ENCODE measurements at places on chromosomes 1 and 21. TPM values are rescaled to one million over a fixed set of nuclear protein-coding genes. Genes with fewer than 3 reads are reported as not detected.

Gene C1QTNF12
- total RNA-seq: 0.52 TPM

Gene SERINC2
- 240 TPM for total RNA-seq

Gene FCRL4
- not detected for total RNA-seq

Gene KRTAP13-2
- not detected for total RNA-seq

Gene FNBP1L
- total RNA-seq: 5.5 TPM

Gene TUT4
- 25.3 TPM for total RNA-seq

Gene ITLN1
- not detected for total RNA-seq

GRCh38 chr1:22563671-22564602, 648 bp downstream of the EPHA8 start:
- H3K27me3 ChIP-seq: peaks cover 44% of the 10 kb centered on the region
- H3K27ac ChIP-seq: no peak overlapping the region
- H3K4me1 ChIP-seq: no peaks in the 10 kb centered on the region
- H3K36me3 ChIP-seq: no peaks in the 10 kb centered on the region

DNA sequence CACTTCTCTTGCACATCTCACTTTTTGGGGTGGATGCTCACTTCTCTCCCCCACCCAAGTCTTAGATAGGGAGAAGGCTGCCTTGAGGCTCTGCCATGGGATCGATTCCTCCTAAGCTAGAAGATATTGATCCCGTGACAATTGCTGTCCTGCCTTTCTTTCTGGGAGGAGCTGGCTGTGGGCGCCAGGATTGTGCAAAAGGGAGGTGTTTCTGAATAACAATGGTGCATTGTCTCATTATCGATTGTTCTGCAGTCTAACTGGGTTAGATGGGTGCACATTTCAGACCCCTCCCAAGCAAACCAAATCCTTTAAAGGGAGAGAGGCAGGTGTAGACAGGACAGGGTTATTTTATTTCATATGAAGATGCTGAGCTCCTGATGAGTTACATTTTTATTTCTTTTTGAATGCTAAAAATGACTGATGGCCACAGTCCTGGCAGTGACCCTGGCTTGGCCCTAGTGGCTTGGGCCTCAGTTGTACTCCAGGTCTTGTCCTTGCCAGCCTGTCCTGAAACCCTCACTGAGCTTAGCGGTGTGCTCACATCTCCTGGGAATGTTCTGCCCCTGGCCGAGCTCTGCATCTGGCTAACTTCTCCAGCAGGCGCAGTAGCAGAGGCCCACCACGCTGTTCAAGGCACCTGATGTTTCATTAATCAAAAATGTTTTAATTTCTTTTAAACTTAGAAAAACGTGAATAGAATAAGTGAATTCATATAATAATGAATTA, 99.0 kb upstream of the KAZN start:
- DNase-seq: no peak
- no peaks in the 10 kb centered on the region for H3K4me1 ChIP-seq
- H3K4me3 ChIP-seq: no peak overlapping the region
- H3K27me3 ChIP-seq: no peaks in the 10 kb centered on the region
- H3K36me3 ChIP-seq: 0 out of 2 replicates have a peak, but pooled peaks cover 4% of the 10 kb centered on the region
- no peak overlapping the region for H3K27ac ChIP-seq

GRCh38 chr1:79741720-79742421, 735.3 kb upstream of the ADGRL4 start:
- DNase-seq: no peak
- H3K36me3 ChIP-seq: no peaks in the 10 kb centered on the region
- H3K4me3 ChIP-seq: no peak overlapping the region
- no peaks in the 10 kb centered on the region for H3K4me1 ChIP-seq
- H3K27ac ChIP-seq: no peak overlapping the region

DNA sequence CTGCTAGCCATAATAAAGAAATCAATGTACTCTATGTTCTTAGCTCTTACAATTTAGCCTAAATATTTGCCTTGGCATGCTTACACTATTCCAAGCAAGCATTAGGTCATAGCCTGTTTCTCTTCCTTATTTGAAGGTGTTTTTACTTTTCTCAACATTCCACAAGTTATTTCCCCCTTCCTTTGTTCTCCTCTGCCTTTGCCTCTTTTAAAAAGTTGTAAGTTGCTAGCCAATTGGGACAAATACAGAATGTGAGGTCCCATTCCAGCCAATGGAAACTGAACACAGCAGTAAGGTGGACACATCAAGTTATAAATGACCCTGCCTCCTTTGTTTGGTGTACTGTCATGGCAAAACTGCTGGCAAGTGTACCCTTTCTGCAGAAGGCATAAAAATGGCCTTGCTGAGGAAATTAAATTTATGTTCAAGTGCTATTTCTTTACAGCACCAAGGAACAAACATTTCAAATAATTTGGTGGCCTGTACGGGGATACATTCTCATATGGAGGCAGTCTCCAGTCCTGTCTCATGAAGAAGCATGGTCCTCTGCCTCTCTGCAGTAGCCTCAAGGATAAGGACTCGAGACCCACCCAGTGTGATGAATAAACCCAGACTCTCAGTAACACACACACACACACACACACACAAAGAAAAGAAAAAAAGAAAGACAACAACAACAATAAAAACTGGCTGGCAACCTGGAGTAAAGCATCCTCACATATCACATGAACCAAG, 28.8 kb upstream of the FMO1 start:
- peak overlapping the region; percentile 85 for H3K27ac ChIP-seq
- peak; percentile 24 for DNase-seq
- H3K4me3 ChIP-seq: peak overlapping the region; percentile 72
- peaks cover 62% of the 10 kb centered on the region for H3K4me1 ChIP-seq
- H3K36me3 ChIP-seq: peaks cover 14% of the 10 kb centered on the region
- H3K27me3 ChIP-seq: no peaks in the 10 kb centered on the region

DNA sequence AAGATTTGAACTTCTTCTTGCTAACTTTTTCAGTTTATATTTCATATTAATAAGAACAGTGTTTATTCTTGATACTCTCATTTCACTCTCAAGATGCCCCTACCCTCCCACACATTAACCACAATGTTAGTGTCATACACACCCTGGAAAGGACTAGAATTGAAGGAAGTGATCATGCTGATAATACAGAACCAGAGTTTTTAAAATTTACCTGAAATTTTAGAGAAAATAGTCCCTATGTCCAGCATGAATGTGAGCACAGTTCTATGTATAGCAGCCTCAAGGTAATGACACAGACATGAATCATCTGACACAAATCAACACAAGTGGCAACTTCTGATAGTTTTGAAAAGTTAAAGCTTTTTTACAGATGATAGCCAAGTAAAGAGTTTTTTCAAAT, 26.0 kb downstream of the RGS1 start:
- peak; percentile 5 for DNase-seq
- no peaks in the 10 kb centered on the region for H3K27me3 ChIP-seq
- H3K36me3 ChIP-seq: no peaks in the 10 kb centered on the region

DNA sequence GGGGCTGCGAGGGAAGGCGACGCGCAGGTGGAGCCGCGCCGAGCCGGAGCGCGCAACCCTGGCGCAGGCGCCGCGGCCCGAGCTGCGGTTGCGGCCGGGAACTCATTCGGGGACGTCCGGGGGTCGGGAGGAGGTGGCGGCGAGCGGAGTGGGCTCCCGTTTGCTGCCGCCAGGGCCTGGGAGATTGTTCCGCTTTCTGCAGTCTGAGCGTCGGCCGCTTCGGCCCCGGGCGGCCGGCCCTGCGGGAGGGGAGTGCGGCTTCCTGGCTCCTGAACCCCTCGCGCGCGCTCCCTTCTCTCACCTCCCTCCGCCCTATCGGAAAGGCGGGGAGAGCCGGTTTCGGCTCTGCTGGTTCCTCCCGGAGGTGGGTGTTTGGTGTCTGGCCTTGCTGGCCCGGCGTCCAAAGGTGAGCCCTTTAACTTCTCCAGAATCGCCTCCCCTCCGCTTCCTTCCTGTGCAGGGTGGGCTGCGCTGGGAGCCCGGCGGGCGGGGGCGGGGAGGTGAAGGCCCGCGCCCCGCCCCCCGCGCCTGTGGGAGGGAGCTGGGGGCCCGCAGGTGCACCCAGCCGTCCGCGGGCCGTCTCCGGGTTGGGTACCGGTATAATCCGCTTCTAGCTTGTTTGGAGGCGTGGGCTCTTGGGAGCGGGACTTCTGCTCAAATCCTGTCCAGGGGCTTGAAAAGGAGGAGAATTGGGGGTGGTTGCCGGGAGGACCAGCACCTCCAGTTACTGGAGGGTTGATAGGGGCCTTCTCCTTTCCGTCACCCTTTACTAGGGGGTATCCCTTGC, 683 bp downstream of the LRRC8D start:
- peak overlapping the region; percentile 84 for H3K4me3 ChIP-seq
- H3K27me3 ChIP-seq: peaks cover 5% of the 10 kb centered on the region
- no peak for DNase-seq
- peaks cover 28% of the 10 kb centered on the region for H3K4me1 ChIP-seq

DNA sequence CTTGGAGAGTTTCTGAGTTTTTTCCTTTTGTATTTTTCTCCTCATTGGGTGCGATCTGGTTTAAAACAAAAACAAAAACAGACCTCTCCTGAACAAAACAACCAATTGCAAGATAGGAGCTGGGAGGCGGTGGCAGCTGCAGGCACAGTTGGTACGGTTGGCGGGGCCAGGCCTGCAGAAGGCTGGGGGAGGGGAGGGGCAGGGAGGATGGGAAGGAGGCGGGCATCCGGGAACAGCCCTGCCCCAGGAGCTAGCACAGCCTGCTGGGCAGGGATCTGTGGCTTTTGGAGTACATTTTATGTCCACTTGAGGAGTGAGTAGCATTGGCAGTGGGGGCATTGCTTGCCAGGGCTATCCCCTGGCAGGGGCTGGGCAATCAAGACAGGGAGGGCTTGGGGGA, 5.2 kb downstream of the CAPN9 start:
- H3K4me3 ChIP-seq: no peak overlapping the region
- H3K4me1 ChIP-seq: peaks cover 7% of the 10 kb centered on the region
- H3K27ac ChIP-seq: no peak overlapping the region
- H3K27me3 ChIP-seq: peaks cover 15% of the 10 kb centered on the region
- DNase-seq: no peak
- H3K36me3 ChIP-seq: no peaks in the 10 kb centered on the region

DNA sequence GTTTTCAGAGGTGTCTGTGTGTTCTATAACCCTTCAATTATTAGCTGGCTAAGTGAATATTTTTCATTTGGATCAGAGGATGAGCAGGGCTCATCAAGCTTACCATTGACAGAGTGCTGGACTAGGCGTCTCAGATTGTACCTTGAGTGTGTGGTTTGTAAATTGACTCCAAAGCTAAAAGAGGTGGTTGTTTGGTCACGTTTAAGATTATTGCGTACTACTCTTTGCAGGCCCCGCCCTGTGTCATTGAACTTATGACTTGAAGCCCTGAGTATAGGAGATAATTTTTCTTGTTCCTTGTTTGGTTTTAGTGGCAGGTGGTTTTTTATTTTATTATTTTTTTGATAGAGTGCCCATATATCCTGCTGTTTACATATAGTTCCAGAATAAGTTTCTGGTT, 17.7 kb downstream of the MRPS6 start:
- H3K36me3 ChIP-seq: peaks cover 11% of the 10 kb centered on the region
- H3K27me3 ChIP-seq: no peaks in the 10 kb centered on the region
- no peak for DNase-seq
- peaks cover 12% of the 10 kb centered on the region for H3K4me1 ChIP-seq

GRCh38 chr1:116203920-116204319, 92.7 kb downstream of the MAB21L3 start:
- H3K27ac ChIP-seq: no peak overlapping the region
- no peaks in the 10 kb centered on the region for H3K4me1 ChIP-seq
- peaks cover 15% of the 10 kb centered on the region for H3K27me3 ChIP-seq
- DNase-seq: no peak

DNA sequence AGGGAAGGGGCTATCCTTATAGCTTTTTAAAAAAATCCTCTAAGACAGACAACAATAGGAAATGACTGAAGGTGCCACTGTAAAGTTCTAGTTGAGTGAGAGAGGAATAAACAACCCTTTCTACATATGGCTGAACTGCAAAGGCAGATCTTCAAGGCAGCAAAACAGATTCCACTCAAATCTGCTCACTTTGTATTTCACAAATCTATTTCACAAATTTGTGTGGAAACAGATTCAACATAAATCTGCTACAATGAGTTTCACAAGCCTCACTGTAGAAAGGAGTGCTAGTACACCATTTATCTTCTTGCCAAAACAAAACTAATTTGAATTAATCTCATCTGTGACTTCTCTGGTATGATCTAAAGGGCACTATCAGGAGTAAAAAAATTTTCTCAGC, 451.3 kb downstream of the PLA2G4A start:
- no peaks in the 10 kb centered on the region for H3K36me3 ChIP-seq
- DNase-seq: no peak
- H3K27me3 ChIP-seq: no peaks in the 10 kb centered on the region
- H3K27ac ChIP-seq: no peak overlapping the region
- no peaks in the 10 kb centered on the region for H3K4me1 ChIP-seq
- H3K4me3 ChIP-seq: no peak overlapping the region

DNA sequence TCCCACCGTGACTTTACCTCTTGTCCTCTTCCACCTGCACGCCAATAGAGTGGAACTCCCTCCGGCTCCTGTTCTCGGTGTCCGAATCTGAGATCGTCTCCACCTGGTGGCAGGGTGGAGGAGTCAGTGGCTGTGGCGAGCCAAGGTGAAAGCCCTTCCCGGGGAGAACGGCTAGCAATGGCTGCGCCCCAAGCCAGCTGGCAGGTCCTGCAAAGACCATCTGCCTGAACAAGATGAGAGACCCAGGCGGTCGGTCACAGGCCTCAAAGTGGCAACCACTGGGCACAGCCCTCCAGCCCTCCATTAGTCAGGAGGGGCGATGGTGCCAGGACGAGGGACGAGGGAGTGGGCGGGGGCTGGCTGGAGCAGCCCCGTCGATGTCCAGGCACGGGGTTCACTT, 25.4 kb upstream of the SMIM12 start:
- no peak overlapping the region for H3K4me3 ChIP-seq
- H3K27ac ChIP-seq: no peak overlapping the region
- peaks cover 28% of the 10 kb centered on the region for H3K27me3 ChIP-seq

DNA sequence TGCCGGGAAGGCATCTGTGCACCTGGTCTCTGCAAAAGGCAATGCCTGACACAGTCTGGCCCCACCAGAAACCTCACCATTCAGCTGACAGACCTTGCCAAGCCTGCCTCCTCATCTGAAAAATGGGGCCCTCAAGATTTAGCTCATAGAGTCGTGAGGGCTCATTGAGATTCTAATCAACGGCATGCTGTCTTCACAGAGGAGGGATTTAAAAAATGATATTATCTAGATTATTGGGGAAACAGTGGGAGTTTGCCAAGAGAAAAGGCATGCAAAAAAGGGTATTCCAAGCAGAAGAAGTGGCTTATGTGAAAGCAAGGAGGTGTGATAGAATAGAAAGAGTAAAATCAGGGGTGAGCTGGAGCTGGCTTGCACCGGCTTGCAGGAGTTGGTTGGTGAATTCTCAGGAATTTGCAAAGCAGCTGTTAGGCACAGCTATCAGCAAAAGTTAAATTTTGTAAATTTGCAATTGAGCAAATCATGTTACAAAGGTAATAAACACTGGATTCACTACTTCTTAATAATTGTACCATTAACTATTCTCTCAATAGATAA, 91.7 kb upstream of the WNT4 start:
- H3K4me1 ChIP-seq: no peaks in the 10 kb centered on the region
- H3K36me3 ChIP-seq: no peaks in the 10 kb centered on the region
- no peak for DNase-seq

DNA sequence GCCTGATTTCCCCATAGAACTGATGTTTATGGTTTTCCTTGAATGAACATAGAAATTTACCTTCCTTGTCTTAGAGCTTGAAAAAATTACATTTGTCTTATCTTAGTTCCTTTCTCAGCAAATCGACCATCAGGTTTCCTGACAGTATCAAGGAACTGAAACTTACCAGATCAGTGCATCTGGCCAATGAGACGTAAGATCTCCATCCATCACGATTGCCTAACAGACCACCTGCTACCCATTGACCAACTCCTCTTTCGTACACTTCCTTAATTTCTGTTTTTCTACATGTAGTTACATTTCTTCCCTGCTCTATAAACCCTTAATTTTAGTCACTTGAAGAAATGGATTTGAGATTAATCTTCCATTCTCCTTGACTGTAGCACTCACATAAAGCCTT, 57.4 kb upstream of the TMPRSS15 start:
- H3K4me3 ChIP-seq: no peak overlapping the region
- H3K27ac ChIP-seq: no peak overlapping the region
- H3K36me3 ChIP-seq: no peaks in the 10 kb centered on the region

Measured in HFFc6 (cell line).